ENCODE measurements at places on chromosomes 5 and 9.

DNA sequence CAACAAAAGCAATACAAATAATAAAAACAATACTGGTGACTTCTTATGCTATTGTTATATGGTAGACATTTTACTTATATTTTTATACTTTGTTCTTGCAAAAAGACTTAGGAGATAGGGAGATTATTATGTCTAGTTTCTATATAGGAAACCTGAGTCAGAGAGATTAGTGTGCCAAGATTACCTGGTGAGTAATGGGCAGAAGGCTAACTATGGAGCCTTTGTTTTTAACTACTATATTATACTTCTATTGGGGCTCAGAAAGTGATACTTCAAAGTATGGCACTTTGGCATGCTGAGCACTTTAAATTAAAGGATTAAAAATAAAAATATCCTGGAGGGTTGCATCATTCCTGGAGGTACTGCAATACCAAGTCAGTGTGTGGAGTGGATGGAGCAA is 117.5 kb upstream of the CLINT1 start:
- DNase-seq: no peak

DNA sequence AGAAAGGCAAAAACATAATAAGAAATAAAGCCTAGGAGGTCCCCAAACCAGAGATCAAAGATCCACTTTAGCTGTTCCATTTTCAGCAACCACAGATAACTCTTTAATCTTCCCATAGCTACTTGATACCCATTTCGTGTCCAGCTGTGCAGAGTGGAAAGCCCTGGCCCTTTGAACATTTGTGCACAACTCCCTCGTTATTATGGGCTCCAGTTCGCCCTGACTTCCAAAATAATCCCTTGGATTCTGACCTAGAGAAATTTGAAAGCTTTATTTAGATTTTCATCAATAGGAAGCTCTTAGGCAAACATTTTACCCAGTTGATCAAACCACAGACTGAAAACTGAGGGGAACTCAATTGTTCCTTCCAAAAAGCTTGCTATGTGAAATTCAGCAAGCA is 4.8 kb downstream of the MYOT start:
- no peak for DNase-seq

DNA sequence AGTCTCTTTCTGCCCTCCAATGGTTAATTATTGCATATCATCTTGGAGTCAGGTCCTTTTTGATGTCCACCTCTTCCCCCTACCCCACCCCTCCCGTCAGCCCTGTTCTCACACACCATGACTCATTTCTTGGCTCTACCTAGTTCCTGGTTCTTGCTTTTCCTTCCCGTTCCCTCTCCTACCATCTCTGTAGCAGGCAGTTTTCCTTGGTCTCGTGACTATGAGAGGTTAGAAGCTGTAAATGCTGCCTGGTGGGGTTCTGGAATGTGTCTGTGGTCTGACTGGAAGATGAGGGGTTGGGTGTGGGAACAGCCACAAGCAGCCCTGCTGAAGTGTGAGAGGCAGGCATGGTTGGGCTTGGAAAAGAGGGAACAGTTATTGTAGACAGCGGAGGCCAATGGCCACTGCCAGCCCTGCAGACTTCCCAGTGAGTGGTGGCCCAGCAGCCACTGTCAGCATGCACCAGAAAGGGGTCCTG is 18.2 kb downstream of the SLC22A5 start:
- DNase-seq: no peak

- no peak for DNase-seq
Observed at GRCh38 chr5:9924614-9925013, 294.5 kb upstream of the TAS2R1 start.

DNA sequence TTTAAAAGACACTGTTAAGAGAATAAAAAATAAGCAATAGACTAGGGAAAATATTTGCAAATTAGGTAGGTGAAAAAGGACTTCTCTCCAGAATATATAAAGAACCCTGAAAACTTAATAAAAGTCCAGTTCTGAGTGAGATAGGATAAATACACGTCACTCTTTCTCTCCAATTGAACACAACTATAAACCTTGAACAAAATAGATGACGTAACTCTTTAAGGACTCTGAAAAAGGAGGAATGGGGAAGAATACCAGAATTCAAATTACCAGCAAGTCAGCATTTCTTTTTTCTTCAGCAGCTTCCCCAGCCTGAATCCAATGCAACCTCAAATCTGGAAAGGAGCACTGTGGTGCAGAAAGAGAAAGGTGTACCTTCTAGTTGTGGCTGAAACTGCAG is 6.8 kb upstream of the WDR41 start:
- DNase-seq: no peak
